ENCODE measurements at places on chromosomes 16 and 17.

GRCh38 chr17:83076938-83077337, 2.5 kb upstream of the METRNL start:
- H3K27me3 ChIP-seq: peaks cover 47% of the 10 kb centered on the region

- H3K27me3 ChIP-seq: no peaks in the 10 kb centered on the region
- no peaks in the 10 kb centered on the region for H3K36me3 ChIP-seq
- H3K4me1 ChIP-seq: no peaks in the 10 kb centered on the region
- no peak overlapping the region for H3K4me3 ChIP-seq
Measured at GRCh38 chr17:30543456-30543855, 66.2 kb downstream of the GOSR1 start.

GRCh38 chr17:41785091-41785858, 1.2 kb downstream of the JUP start:
- H3K27me3 ChIP-seq: no peaks in the 10 kb centered on the region
- H3K36me3 ChIP-seq: no peaks in the 10 kb centered on the region
- H3K4me1 ChIP-seq: peaks cover 35% of the 10 kb centered on the region

DNA sequence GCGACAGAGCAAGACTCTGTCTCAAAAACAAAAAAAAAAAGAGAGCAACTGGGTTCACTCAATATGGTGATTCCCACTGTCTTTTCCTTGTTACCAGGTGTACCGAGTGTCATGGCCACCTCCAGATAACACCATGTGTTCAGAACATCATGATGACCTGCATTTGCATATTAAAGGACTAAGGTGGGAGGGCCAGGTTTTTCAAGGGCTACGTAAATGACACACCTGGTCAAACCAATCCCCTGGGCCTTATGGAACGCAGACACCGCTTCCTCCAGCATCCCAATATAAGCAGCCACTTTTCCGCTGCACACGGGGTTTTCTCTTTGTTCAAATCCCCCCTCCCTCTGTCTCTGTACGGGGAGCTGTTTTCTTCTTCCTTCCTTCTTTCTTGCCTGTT, 29.3 kb downstream of the WSCD1 start:
- no peak overlapping the region for H3K27ac ChIP-seq

- H3K27me3 ChIP-seq: no peaks in the 10 kb centered on the region
- no peaks in the 10 kb centered on the region for H3K36me3 ChIP-seq
- no peaks in the 10 kb centered on the region for H3K4me1 ChIP-seq
- H3K27ac ChIP-seq: no peak overlapping the region
- H3K4me3 ChIP-seq: no peak overlapping the region
Measured at GRCh38 chr16:13779676-13780075, 140.3 kb upstream of the ERCC4 start.

GRCh38 chr16:70749681-70750601, 51.0 kb downstream of the VAC14 start:
- no peaks in the 10 kb centered on the region for H3K36me3 ChIP-seq
- H3K27ac ChIP-seq: peak overlapping the region; percentile 39
- DNase-seq: no peak
- no peak overlapping the region for H3K4me3 ChIP-seq

- no peak overlapping the region for H3K4me3 ChIP-seq
- DNase-seq: no peak
Measured at GRCh38 chr17:49748223-49748622, 15.7 kb downstream of the FAM117A start.

GRCh38 chr17:69672924-69673323, 258.4 kb downstream of the MAP2K6 start:
- no peaks in the 10 kb centered on the region for H3K27me3 ChIP-seq
- no peaks in the 10 kb centered on the region for H3K4me1 ChIP-seq
- no peak overlapping the region for H3K4me3 ChIP-seq
- peak; percentile 61 for DNase-seq

GRCh38 chr17:44309472-44309871, 1.1 kb downstream of the RUNDC3A start:
- H3K27ac ChIP-seq: no peak overlapping the region
- DNase-seq: no peak
- H3K36me3 ChIP-seq: no peaks in the 10 kb centered on the region
- peaks cover 7% of the 10 kb centered on the region for H3K4me1 ChIP-seq
